ENCODE measurements at places on chromosomes 12 and 14. TPM values are rescaled to one million over a fixed set of nuclear protein-coding genes. Genes with fewer than 3 reads are reported as not detected.

- no peak for DNase-seq
These were observed 559.9 kb downstream of the C12orf50 start for GRCh38 chr12:87469295-87469694.

GRCh38 chr14:98904677-98905076 is 367.3 kb downstream of the BCL11B start:
- DNase-seq: no peak

- peak; percentile 96 for DNase-seq
These were observed 125.0 kb upstream of the CCND2 start for GRCh38 chr12:4148418-4149056.

- peak; percentile 35 for DNase-seq
These were observed 82.6 kb upstream of the PTPRB start for GRCh38 chr12:70719672-70720420.

- DNase-seq: no peak
These were observed 6.4 kb downstream of the MLXIP start for GRCh38 chr12:122084857-122085405.

DNA sequence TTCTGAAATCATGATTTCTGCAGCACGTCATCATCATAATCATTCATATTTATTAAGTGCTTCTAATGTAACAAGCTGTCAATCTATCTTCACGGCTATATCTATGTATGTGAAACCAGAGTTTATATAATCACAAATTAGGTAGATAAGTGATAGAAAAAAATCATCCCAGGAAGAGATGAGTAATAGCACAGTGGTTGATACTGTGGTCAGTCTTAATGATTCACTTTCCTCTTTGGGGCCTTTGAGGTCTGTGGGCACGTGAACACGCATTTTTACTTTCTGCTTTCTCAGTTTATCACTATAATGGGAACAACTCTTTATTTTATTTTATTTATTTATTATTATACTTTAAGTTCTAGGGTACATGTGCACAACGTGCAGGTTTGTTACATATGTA is 265.9 kb upstream of the NOVA1 start:
- no peak for DNase-seq

GRCh38 chr12:78167510-78167909 is 336.8 kb downstream of the NAV3 start:
- DNase-seq: no peak

GRCh38 chr12:97968641-97969197 is 506.1 kb downstream of the RMST start:
- DNase-seq: no peak

DNA sequence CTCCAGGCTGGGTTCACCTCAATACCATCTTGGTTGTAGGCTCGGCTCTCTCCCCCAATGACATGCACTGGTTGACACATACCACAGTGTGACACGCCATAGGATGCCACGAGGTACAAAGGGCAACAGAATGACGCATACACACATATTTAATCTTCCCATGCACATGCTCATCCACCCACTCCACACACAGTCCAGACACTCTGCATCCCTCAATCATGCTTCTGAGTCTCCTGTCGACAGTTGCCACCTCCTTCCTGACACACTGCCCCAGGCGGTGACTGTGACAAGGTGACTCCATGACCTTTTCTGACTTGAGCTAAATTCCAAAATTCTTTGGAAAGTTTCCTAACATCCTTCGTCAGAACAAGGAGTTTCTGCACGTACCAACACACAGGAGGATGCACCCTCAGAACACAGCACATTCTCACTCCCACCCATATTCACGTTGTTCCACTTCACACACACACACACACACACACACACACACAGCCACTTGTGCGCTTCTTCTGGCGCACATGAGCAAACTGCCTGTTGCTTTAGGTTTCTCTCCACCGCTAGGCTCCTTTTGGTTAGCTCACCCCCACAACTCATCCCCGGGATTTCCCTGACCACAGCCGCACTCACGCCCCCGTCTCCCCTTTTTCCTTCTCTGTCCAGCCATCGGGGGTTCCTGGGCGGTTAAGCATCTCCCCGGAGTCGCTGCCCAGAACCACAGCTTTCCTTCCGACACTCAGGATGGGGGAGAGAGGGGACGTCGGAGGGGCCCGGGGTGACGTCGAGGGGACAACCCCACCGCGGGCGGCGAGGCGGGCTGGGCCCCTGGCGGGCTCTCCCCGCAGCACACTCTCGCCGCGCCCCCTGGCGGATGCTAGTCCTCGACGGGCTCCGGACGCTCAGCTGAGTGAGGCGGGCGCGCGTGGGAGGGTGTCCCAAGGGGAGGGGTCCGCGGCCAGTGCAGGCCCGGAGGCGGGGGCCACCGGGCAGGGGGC is 536 bp upstream of the WNT1 start:
- DNase-seq: peak; percentile 90

GRCh38 chr12:106632797-106633450 is 50.1 kb downstream of the RFX4 start:
- no peak for DNase-seq

DNA sequence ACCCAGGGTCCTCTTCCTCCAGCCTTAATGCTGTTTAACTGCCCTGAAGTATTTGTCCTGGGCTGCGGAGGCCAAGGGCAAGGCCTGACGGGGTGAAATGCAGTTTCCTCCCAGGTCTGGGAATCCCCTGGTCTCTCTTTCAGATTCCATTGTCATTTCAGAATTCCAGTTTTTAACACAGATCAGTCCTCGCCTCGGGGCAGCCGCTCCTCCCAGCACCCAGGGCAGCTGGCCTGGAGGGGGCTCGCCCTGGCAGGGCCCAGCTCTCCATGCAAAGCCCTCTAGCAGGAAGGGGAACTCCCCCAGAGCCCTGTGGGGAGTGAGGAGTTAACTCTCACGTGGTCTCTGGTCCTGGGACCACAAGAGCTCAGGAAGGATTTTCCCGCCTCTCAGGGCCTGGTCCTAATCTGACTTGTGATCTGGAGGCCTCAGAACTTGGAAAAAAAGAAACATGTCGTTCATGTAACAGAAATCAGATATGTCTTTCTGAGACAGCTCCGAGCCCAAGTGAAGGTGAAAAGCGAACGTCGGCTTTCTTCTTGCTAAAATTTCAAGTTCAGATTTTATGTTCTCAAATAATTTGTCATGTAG is 265.6 kb upstream of the SFSWAP start:
- no peak for DNase-seq

DNA sequence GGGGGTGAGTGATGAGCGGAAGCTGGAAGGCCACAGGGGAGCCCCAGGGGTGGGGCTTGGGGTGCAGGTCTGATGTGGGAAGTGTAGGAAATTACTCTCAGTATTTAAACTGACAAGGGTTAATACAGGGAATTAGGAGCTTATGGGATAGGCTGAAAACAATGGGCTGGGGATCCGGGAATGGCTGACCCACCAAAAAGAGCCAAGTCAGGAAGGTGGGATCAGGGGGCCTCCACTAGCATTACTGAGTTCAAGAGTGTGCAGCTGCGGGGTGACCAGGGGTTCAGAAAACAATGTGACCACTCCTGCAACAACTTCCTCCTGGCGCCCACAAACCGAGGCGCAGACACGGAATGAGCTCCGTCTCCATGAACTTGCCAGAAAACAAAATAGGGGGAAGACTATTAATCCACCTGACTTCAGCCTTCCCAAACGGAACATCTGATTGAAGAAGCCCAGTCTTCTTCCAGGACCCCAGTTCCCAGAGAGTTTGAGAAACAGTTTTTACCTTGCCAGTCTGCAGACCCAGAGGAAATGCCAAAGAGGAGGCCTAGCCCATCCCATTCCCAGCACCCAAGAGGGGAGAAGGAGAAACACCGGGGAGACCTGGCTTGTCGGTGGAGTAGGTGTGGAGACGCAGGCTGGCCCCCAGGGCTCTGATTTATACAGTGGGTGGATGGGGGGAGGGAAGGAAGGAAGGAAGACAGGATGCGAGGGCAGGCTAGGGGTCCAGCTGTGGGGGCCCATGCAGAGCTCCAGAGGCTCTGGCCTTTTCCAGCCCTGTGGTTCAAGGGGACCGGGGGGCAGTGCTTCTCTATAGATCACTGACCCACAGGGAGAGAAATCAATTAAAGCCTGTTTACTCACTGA is 16.5 kb upstream of the YY1 start:
- DNase-seq: no peak

DNA sequence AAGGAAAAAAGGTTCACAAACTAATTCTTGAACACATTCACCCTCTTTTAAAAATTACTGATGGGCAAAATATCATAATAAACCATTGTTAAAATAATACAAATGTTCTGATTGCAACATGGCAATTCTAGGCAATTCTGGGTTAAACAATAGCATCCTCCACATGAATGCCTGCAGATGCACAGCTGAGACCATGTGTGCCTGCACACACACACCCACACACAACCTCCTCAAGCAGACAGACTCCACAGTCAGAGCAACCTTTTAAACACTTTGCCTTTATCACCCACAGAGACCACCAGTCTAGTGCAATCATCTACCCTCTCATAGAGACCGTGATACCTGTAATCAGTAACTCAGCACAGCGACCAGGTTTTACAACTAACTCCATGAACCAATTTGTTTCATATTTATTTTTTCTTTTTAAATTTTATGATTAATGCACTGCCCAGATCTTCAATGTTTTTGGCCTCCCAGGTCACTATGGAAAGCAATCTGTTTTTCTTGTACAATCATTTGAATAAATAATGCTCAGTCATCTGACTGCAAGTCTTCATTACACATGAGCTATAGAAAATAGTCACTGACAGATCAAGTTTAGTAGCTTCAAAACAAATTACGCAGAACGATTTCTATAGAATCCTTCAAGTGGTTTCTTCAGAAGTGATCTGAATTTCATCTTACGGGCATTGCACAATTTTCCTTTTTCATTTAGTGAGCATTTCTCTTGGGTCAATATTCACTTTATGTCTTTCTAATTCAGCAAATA is 105.8 kb downstream of the PRKD1 start:
- no peak for DNase-seq

DNA sequence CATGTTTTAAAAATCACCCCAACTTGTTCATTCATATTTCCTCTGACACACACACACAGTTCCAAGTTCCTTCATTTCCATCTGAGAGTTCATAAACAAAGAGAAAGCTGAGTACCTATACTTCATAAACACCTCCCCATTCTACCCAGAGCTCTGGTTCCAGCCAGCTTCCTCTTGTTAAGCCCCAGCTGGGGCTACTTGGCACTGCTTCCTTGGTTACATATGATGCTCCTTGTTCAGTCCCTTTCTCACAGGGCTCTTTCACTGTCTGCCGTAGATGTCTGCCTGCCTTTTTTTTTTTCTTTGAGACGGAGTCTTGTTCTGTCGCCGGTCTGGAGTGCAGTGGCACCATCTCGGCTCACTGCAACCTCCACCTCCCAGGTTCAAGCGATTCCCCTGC is 77.5 kb downstream of the COX16 start:
- no peak for DNase-seq

The AQP2 gene
- not detected for polyA plus RNA-seq

The PKP2 gene
- polyA plus RNA-seq: not detected

The KRT78 gene
- polyA plus RNA-seq: not detected

The SLC8B1 gene
- polyA plus RNA-seq: 18.7 TPM
